ENCODE measurements at places on chromosomes 7 and 10. TPM values are rescaled to one million over a fixed set of nuclear protein-coding genes. Genes with fewer than 3 reads are reported as not detected.

Gene MACROH2A2
- 39.0 TPM for total RNA-seq

Gene TMEM213
- total RNA-seq = not detected

DNA sequence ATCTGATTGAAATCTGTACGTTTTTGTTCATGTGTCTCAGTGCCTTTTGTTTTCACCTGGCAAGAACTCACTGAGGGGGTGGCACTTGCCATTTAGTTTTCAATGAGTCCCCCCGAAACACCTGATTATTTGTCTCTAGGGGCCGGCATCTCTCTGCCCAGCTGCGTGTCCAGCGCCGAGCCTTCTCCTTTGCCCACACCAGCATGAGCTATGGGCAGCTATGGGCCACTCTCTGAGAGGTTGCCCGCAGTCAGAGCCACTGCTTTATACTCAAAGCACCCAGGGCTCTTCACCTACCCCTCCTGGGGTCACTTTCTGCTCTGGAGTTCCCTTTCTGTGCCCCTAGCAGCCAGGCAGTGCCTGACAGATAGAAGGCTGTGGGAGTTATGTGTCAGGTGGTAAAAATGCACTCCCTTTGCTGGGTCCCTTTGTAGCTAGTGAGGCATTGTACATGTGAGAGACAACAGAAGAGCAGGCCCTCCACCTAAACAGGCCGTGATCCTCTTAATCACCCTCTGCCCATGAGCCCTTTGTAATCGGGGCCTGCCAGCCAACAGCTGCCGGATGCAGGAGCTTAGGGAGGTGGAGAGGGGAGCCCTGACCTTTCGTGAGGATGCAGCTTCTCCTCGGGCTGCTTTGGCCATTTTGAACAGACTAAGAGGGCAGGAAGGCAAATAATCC lies 133.1 kb upstream of the NPS start:
- no peak for DNase-seq

DNA sequence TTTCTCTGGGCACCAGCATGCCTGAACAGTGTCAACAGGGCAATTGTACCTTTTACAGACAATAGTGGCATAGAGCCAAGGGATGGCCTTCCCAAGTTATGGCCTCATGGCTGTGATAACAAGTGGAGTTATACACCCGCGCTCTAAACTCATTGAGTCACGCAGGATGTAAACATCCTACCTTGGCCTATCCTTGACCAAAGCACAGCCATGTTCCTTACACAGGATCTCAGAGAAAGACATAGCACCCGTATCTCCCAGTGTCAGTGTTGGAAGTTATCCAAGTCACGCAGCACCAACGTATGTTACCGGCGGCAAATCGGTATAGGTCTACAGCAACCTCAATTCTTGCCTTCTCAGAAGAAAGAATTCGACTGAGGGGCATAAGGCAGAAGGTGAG lies 1654.9 kb upstream of the LRRTM3 start:
- DNase-seq = no peak

DNA sequence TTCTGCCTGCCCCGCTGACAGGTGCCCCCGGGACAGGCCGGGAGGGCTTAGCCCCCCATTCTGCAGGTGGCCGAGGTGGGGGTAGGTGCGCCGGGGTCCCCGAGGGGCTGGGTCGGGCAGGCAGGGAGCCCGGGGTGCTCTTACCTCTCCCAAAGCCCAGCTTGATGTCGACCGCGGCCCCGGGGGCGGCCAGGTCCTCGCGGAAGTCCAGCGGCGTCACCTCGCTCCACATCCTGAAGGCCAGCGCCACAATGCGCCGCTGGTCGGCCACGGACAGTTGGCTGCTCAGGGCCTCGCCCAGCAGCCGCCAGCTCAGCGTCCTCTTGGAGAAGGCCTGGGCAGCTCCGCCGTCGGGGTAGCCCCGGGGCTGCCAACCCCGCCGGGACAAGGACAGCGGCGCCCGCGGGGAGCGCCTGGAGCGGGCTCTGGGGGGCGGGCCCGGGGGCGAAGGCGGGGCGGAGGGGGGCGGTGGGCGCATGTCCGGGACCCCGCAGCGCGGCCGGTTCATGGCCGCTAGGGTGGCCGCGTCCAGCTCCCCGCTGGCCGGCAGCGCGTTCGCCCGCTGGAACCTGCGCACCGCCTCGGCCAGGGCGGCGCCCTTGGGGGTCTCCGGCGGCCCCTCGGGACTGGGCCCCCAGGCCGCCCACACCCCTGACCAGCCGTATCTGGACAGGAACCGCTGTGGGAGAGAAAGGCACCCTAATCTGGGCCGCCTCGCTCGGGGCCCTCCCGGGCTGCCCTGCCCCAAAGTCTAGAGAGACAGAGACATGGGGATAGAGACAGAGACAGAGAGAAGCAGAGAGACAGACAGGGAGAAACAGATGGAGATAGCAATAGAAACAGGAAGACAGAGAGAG lies 1.7 kb downstream of the MMP21 start:
- DNase-seq = no peak

DNA sequence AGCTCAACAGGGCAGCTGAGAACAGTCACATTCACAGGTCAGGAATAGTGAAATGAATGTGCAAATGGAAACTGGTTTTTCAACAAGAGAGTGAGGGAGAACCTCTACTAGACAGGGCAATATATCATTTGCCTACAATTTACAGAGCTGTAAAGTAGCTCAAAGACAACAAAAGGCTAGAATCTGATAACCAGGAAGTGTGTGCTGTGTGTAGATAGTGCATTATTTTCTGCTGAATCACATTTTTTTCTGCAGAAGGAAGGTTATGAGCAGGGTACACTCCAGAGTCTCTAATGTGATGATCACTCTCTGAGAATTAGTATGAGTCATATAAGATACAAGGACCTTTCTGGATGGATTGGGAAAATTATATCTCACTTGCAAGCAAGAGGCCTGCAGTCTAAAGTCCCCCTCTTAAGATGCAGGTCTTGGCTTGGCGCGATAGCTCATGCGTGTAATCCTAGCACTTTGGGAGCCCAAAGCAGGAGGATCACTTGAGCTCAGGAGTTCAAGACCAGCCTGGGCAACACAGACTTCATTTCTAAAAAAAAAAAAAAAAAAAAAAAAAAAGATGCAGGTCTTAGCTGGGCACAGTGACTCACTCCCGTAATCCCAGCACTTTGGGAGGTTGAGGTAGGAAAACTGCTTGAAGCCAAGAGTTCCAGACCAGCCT lies 59.9 kb upstream of the COBL start:
- peak; percentile 77 for DNase-seq

DNA sequence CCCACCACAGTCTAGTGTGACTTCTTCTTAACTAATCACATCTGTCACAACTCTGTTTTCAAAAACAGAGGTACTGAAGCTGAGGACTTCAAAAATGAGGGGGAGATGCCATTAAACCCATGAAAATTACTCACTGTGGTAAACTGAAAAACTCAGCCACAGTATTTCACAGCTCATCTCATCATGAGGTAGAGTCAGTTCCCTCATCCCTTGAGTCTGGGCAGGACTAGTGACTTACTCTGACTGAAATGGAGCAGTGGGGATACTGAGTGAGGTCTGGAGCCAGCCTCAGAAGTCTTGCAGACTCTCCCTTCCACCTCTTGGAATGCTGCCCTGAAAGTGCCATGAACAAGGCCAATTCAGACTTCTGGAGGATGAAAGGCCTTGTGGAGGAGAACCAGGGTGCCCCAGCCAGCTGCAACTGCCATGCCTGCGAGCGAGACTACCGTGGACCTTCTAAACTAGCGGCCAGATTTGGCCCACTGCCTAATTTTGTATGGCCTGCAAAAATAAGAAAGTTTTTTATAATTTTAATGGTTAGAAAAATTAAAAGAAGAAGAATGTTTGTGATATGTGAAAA lies 24.7 kb upstream of the ANKRD1 start:
- no peak for DNase-seq

Data from Daoy (cell line).